ENCODE measurements at places on chromosomes 11 and 22.

- DNase-seq: no peak
These were observed 11.0 kb upstream of the NRIP3 start for GRCh38 chr11:9014826-9015225.

GRCh38 chr11:113435190-113435968 lies 39.8 kb downstream of the DRD2 start:
- no peak for DNase-seq

DNA sequence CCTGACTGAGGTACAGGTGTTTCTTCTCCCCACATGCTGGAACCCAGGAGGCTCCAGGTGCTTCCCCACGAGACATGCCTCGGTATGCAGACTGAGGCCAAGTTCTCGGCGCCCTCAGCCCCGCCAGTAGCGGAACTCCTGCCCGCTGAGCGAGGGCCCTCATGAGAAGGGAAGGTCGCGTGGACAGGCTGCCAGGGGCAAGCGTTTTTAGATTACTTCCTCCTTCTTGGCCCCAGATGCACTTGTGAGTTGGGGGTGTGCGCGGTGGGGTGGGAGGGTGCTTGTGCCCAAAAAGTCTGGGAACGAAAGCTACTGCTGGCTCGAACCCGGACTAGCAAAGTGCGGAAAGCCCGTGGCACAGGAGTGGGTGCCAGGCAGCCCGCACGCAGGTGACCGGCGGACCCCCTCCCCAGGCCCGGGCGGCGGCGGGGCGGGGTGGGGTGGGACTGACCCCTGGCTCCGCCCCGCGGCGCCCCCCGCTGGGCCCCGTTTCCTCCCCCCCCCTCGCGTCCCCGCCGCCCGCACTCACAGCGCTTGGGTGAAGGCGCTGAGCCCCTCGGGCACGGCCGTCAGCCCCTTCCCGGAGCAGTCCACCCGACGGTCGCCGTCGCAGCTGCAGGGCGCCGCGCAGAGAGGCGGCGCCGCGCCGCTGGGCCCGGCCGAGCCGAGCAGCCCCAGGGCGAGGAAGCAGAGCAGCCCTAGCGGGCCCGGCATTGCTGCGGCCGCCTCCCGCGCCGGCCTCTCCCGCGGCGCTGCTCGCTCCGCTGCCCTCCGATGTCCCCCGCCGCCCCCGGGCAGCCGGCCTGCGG lies 797 bp downstream of the LGR4 start:
- no peak for DNase-seq

DNA sequence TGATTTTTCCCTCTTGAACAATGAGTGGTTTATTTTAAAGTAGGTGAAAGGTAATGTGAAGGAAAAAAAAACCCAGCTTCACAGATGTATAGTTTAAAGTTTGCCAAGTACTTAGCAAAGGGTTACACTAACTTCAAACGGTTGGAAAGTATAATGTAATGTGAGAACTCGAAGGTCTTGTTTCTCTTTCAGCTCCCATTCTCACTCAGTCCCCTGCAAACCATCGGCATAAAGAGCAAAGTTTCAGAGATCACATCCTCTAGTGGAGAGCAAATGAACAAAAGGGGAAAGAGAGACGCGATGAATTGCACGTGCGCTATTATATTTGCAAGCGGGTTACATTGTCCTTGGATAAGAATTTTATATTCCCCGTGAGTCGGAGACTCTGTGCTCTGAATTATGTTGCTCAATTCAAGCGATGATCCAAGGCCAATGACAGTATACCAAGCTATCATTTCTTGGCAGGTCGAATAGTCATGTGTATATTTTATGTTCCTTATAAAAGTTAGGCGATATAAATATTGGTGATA lies 37.6 kb upstream of the BIRC3 start:
- DNase-seq: no peak

- DNase-seq: no peak
These were observed 79.9 kb downstream of the MS4A13 start for GRCh38 chr11:60594998-60595642.

DNA sequence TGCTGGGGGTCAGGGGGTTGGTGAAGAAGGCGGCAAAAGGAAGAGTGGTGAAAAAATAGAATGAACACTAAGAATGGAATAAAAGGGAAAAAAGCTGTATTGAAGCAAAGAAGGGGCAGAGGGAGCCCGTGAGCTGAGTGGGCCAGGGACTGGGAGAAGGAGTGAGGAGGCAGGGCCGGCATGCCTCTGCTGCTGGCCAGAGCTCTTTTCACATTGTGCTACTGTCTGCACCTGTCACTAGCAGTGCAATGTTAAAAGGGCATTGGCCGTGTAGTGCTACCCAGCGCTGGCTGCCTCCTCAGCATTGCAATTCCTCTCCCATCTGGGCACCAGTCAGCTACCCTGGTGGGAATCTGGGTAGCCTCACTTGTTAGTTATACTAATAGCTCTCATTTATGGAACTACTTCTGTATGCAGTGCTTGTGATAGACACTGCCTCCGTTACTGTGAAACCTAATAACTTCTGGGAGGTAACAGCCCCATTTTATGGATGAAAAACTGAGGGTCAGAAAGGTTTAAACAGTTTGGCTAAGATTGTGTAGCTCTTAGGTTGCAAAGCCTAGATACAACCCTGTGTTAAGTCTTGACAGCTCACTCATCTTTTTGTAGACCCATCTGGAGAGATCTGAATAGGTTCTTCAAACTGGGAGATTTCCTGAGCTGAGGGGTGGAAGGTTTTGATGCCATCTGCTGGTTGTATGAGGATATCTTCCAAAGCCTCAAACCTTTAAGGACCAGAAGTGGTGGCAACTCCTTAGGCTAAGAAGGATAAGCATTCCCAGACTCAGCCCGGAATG lies 8.5 kb downstream of the YPEL4 start:
- DNase-seq: no peak

- no peak for DNase-seq
These were observed 20.3 kb upstream of the FGF3 start for GRCh38 chr11:69839516-69839915.

GRCh38 chr11:87440076-87440770 lies 402.5 kb downstream of the TMEM135 start:
- DNase-seq: no peak

DNA sequence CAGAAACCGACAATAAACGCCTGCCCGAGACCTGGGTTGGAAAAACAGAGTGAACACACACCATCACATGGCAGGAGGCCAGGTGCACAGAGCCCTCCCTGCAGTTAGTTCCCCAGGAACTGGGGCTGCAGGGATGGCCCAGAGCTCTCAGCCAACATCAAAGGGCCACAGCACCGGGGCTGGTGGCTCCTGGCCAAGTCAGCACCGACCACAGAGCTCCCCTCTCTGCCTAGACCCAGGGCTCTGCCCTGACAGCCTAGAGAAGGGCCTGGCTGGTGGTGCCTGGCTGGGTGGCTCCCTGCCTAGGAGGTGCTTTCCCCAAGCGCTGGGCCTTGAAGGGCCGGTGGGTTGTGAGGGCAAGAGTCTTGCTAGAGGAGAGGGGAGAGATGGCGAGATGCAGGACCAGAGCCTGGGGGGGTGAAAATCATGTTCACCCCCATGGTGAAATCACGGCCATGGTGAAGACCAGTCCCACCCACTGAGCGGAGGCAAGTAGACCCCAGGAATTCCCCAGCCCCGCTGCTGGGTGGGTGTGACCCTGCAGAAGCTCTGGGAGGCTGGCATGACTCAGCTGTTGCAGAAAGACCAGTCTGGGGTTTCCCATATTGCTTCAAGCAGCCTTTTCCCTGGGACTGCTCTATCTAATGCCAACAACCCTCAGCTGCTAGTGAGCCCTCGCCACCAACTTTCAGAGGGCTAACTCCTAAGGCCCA lies 7.2 kb upstream of the BID start:
- DNase-seq: peak; percentile 54

DNA sequence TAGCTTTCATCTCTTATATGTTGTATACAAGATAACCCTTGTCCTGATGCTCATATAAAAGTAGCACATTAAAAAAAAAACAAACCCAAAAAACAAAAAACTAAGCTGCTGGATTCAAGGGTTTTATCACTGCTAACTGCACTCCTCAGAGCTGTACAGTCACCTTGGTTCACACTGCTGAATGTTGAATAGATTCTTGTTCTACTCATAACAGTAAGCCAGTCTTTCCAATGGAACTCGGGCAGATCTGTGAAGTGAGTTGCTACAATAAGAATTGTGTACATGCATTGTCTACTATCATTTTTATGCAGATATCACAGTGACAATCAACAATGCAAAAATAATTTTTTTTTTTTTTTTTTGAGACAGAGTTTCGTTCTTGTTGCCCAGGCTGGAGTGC lies 4.7 kb downstream of the HARBI1 start:
- DNase-seq: no peak

GRCh38 chr11:2498750-2499149 lies 53.9 kb downstream of the KCNQ1 start:
- DNase-seq: no peak

DNA sequence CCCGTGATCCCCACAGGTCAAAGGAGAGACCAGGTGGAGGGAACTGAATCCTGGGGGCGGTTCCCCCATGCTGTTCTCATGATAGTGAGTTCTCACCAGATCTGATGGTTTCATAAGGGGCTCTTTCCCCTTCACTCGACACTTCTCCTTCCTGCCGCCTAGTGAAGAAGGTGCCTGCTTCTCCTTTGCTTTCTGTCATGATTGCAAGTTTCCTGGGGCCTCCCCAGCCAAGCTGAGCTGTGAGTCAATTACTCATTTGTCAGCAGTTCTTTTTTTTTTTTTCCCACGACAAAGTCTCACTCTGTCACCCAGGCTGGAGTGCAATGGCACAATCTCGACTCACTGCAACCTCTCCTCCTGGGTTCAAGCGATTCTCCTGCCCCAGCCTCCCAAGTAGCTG lies 1530.4 kb downstream of the BRD1 start:
- no peak for DNase-seq

DNA sequence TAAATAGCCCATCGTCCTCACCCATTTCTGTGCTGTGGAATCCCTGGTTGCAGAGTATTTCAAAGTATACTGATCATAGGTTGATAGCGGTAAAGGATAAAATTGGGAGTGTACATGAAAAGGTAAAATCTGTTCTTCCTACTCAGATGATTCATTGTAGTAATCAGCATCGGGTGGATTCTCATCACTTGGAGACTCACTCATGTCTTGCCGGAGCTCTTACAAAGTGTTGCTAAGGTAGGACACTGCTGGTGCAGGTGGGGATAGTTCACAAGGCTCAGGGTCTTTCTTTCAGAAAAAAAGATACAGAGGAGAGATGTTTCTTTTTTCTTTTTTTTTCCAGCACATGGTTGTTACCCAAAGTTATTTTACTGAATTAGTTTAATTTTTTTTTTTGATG lies 84.8 kb downstream of the MTNR1B start:
- DNase-seq: no peak

- no peak for DNase-seq
These were observed 7.0 kb downstream of the RPL3 start for GRCh38 chr22:39312410-39312809.

- DNase-seq: peak; percentile 66
These were observed 490.9 kb downstream of the SOX6 start for GRCh38 chr11:15865212-15865987.

- DNase-seq: no peak
These were observed 40.3 kb upstream of the ATXN10 start for GRCh38 chr22:45631140-45631840.

DNA sequence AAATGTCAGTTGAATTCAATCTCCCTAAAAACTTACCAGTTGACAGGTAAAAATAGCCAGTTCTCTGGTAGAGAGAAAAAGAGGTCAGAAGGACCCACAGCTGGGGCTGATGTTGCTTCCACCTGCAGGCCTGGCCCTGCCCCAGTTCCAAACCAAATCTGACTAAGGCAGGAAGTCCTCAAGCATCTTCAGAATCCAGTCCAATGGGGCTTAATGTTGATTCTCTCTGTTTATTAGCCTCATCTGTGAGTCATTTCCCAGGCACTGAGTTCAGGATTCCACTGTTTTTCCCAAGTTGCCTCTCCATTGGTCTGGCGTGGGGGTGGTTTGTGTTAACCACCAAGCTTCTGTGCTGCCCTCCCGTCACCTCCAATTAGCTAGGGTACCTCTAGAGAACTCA lies 601.8 kb downstream of the INSC start:
- no peak for DNase-seq

GRCh38 chr11:38510041-38510440 lies 1912.0 kb upstream of the RAG2 start:
- DNase-seq: no peak

DNA sequence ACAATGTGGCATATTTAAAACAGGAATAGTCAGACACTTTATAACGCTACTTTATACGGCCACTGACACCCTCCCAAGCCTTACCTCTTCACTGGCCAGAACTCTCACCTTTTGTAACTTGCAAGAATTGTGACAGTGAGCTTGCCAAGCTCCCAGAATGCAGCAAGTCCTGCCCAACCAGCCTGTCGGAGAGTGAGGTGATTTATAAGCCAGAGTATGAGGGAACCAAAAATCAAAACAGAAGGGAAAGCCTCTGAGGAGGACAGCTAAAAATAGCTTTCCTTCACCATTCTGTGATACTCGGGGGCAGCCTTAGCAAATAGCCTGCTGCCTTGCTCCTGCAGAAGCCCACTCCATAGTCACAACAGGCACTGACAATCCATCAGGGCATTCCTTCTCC lies 229.7 kb downstream of the FAM76B start:
- DNase-seq: no peak

DNA sequence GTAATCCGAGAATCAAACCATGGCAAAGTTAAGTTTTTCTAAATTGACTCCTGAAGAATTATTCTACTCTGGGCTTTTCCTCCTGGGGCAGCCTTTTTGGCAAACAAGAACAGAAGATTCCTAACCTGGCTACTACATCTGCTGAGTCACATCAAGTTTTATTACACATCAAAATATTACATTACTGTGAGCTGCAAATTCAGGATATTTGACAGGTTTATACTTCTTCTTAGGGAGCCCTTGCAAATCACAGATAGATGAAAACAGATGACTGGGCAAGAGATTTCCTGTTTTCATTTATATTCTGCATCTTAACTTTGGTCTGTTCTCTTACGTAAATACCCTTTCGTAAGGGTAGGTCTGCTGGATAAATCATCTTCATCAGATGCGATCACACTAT lies 23.6 kb downstream of the XRRA1 start:
- no peak for DNase-seq

GRCh38 chr11:65334696-65335295 lies 1.1 kb downstream of the DPF2 start:
- no peak for DNase-seq

- DNase-seq: peak; percentile 48
These were observed 14.3 kb upstream of the ANKK1 start for GRCh38 chr11:113373306-113373705.

- DNase-seq: no peak
These were observed 92.9 kb downstream of the PTPRJ start for GRCh38 chr11:48073031-48073861.

Data from epithelial cell of prostate (primary cell).